Hematopoietic multipotent progenitor cell (in vitro differentiated cells): ENCODE measurements at places on chromosomes 5 and 9.
A peak's percentile ranks its signal among the peaks of the same experiment; 100 is the strongest.

DNA sequence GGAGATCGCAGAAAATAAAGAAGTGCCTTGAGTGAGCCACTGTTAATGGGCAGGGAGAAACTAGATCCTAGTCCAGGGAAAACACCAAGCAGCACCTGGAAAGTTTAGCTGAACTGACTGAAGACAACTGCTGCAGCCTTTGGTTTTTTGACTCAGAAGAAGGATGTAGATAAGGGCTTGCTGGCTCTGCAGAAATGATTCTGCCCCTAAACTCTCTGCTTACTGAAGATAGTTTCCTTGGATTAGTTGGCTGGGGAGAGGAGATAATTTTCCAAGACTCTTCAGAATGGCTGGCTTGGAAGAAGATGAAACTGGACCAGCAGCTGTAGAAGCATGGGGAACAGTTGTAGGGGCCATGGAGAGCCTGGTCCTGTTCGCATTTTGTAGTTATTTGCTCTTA is 471.8 kb downstream of the KDM4C start:
- DNase-seq, result no peak

GRCh38 chr9:6631207-6631512 is 14.4 kb downstream of the GLDC start:
- DNase-seq, result no peak

GRCh38 chr5:125011419-125011818 is 265.0 kb upstream of the ZNF608 start:
- DNase-seq, result no peak

- DNase-seq, result no peak
Measured at GRCh38 chr9:33124751-33125381, 42.3 kb downstream of the B4GALT1 start.

- no peak for DNase-seq
Measured at GRCh38 chr9:96062854-96063253, 187.4 kb downstream of the ERCC6L2 start.

DNA sequence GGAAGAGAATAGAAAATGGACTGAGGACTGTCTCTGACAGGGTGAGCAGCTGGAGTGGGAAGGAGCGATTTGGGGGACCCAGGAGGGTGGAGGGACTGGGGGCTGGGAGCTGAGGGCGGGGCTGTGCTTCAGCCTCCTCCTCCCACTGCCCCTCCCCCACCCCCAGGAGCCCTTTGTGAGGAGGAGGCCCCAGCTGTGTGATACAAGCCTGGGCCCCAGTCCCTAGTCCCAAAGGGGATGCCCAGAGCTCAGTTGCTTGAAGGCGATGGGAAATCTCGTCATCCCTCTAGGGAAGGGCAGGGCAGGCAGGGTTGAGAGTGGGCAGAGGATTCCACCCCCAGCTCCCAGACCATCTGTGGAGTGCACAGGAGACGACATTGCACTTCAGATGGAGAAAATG is at the start of gene SPATA31E1:
Gene SPATA31E1 (plus strand): TSS at position 251 of the 400 bp plus-strand sequence. CDS start 15 bp downstream, at position 266.
- no peak for DNase-seq

GRCh38 chr9:126860077-126860756 is at the start of gene ZBTB34:
TSS of gene ZBTB34 (plus strand) at chr9:126860639. CDS start at chr9:126879400, 18,761 bp downstream.
- DNase-seq, result peak; percentile 70

DNA sequence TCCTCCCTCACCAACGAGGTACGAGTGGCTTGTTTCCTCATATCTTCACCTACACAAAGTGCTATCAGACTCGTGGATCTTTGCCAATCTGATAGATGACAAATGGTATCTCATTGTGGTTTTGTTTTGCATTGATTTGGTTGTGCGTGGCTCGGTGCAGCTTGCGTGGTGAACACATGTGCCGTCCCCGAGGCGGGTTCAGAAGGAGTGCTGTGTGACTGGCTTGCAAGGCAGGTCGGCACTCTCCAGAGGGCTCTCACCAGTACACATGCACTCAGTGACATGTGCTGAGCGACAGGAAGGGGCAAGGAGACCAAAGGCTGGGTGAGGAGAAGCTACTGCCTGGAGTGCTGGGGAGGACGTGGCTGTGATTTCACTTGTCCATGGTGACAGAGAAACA is 95.3 kb upstream of the PITX1 start:
- DNase-seq, result no peak

DNA sequence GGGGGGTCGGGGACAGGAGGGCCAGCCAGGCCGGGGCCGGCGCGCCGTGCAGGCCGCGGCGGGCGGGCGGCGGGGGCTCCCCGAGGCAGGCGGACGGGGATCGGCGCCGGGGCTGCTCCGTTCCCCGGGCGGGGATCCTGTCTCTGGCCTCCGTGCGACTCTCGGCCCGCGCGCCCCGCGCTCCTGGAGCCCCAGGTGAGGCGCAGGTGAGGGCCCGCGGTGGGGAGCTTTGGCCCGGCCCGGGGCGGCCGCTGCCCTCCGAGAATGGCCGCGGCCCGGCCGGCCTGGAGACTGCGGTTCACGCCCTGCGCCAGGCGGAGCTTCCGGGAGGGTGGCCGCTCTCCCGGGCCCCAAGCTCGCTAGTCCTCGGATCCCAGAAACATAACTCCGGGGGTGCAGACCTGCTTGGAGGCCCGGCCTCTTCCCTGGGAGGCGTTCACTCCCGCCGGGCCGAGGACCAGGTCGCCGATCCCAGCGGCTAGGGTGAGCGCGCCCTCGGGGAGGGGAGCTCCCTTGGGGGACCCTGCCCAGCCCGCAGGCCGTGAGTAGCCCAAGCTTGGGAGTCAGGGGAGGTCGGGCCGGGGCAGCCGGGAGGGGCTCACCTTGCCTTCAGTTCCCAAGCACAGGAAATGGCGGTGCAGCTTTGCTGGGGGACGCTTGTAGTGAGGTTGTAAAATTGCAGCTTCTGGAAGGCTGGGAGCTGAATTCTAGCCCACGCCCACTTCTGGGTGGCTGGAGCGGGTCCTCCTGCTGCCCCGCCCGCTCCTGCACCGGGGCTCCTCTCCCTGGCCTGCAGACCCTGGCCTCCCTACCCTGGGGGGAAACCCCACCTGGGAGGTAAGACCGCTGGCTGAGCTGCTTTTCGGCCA is 723 bp downstream of the PPP1R26 start:
- no peak for DNase-seq

- DNase-seq, result no peak
Measured at GRCh38 chr5:74028406-74028805, 402.4 kb downstream of the ARHGEF28 start.

DNA sequence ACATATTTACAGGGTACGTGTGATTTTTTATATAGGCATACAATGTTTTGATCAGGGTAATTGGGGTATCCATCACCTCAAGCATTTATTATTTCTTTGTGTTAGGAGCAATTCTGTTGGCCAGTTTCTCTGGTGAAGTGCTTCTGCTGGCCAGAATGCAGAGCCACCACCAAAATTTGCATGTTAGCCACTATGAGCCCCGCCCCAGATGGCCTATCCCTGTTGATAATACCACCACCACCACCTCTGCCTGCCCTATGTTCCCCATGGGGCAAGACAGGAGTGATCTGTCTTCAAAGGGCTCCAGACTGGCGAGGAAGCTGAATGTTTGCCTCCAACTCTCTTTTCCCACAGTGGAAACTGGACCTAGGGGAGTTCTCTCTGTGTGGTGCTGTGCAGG is 26.0 kb upstream of the JAK2 start:
- DNase-seq, result no peak

DNA sequence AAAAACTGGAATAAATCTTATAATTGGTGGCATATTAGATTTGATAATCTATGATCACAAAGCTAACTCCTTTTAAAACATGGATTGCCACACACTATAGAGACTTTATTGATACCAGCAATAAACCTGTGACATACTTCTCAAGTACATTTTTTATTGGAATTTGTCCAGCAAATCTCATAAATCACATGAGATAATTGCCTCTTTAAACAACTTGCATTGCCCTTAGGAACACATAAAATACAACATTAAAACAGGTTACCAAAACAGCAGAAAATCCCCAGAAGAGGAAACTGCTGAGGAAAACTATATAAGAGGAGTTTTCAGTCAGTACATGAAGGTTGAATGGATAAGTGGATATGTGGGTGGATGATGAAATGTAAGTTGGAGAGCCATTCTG is 124.6 kb downstream of the SNCAIP start:
- no peak for DNase-seq

DNA sequence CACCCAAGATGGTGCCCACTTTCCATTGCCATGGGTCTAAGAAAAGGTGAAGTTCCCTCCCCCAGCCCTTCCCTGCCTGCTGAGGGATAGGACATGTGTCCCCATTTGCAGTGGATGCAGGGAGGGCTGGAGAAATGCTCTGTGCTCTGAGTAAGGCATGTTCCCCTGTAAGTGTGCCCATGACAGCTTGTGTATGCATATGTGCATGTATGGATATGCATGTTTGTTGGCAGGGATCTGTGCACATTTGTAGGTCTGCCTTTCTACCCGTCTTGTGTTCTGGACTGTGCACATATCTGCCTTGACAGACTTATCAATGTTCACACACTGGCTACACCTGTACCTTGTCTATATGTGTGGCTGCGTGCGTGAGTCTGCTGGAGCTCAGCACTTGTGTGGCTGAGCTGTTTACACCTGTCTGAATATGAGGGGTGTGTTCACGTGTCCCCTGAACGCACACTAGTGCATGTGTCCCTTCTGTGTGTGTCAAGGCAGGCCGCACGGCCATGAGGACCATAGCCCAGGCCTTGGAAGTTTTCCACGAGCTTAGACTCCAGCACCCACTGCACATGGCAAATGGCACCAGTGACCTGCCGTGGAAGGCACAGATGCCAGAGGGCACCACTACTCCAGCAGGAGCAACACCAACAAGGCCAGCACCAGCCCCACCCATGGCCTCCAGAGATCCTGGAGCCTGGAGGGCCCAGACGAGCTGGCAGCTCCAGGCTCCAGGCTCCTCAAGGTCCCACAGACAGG is 27.4 kb upstream of the TTLL11 start:
- no peak for DNase-seq

DNA sequence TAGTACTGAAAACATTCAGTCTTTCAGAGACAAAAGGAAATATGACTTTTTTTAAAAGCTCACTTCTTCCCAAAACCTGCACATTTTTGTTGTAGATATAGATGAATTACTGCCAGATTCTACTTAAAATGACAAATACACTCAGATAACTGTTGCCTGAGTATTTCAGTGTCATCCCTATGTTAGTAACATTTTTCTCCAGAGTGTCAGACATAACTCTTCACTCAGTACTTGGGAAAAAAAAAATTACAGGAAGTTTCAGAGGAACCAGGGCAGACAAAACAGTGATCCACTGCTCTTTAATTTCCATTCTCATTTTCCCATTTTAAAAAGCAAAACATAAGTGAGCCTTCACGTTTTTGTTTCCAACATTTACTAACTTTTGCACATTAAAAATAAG is 79.3 kb upstream of the ITGA1 start:
- DNase-seq, result no peak

GRCh38 chr5:83608122-83608521 is 112.5 kb downstream of the HAPLN1 start:
- DNase-seq, result no peak

GRCh38 chr5:106727071-106727470 is 943.7 kb downstream of the EFNA5 start:
- DNase-seq, result no peak
